ENCODE measurements at places on chromosomes 11 and 22.

DNA sequence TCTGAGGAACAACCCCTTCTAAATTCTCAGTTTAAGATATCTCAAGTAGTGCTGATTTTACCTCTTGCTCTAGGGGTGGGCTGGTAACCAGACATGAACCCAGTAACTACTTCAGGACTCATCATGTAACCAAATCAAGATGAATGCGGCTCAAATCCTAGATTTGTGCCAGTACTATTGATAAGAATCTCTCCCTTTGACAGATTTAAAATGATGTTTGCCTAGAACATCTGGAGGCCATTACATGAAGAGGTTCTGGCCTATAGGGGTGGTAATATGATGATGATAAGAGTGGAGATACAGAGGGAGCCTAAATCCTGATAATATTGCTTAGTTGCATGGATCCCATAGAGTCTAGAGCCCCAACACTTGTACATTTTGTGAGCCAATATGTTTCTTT, 672.6 kb upstream of the ANO5 start:
- no peak for DNase-seq

DNA sequence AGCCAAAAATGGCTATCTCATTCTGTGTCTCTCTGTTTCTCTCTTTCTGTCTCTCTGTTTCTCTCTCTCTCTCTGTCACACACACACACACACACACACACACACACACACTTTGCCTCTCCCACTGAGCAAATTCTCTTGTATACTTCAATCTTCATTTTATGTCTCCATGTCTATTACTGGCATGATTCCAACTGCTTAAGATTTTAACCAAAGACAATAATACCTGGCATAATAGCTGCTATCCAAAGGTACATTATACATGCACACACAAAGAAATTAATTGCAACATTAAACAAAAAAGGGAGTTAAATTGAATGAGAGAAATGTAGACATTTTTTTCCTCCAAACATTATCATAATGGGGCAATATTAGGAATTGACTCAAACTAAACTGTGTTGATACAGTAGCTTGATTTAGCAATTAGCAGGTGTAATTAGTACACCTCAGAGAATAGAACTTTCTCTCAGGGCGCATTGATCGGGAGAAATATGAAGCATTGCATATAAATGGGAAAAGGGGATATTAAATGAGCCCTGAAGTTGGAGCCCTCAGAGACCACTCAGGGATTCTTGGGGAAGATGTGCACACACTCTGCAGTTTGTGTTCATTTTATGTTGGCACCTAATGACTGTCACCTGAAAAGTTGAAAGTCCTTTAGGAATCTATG, 17.4 kb upstream of the SLC1A2 start:
- DNase-seq: no peak

DNA sequence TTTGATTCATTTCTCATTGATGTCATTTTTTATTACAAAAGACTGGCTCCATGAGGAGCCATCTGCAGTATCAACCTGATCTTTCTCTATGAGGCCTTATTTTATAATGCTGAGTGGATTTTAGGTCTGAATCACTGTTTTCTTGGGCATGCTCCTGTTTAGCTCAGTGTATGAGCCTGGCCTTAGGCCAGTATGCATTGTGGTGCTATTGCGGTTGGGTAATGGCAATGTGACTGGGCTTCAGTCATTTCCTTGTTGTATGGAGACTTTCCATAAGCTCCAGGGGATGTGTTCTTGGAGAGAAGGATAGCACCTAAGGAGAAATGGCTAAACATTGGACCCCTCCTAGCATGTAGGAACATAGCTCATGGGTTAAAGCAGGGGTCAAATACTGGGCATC, 293.2 kb downstream of the NELL1 start:
- DNase-seq: no peak

- no peak for DNase-seq
These were observed 234.3 kb upstream of the POU2AF2 start for GRCh38 chr11:111011275-111011594.

- DNase-seq: no peak
These were observed 5.1 kb downstream of the INSC start for GRCh38 chr11:15119826-15120225.

DNA sequence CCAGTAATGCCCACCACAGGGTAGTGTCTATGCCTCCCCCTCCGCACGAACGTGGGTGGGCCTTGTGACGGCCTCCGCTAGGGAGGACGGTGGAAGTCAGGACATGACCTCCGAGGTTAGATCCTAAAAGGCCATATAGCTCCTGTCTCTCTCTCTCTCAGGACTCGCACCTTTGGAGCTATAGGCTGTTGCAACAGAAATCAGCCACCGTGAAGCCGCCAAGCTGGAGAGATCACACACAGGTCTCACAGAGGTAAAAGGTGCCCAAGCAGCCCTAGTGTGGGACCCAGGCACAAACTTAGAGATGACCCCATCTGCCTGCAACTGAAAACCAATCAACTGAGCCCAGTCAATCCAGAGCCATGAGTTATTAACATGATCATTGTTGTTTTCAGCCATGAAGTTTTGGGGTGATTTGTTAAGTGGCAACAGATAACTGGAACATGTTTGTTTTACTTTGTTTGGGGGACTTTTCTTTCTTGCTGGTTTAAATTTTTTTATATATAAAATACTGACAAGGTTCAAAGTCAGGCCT, 7.4 kb upstream of the NAP1L4 start:
- DNase-seq: no peak

DNA sequence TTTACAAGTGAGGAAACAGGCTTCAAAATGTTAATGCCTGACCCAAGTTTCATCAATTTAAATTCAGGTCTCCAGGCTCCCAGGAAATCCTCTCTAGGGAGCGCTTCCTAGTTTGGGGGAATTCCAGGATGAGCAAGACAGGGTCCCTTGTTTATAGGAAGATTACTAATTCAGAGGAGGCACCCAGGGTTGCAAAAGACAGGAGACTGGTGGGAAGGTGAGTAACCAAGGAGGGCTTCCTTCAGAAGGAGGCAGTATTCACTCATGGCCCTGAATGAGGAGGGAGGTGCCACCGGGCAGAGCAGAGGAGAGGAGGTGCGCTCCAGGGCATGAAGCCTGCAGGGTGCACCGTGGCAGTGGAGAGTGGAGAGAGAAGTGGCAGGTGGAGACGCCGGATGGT, 1.6 kb downstream of the TMEM132A start:
- no peak for DNase-seq

DNA sequence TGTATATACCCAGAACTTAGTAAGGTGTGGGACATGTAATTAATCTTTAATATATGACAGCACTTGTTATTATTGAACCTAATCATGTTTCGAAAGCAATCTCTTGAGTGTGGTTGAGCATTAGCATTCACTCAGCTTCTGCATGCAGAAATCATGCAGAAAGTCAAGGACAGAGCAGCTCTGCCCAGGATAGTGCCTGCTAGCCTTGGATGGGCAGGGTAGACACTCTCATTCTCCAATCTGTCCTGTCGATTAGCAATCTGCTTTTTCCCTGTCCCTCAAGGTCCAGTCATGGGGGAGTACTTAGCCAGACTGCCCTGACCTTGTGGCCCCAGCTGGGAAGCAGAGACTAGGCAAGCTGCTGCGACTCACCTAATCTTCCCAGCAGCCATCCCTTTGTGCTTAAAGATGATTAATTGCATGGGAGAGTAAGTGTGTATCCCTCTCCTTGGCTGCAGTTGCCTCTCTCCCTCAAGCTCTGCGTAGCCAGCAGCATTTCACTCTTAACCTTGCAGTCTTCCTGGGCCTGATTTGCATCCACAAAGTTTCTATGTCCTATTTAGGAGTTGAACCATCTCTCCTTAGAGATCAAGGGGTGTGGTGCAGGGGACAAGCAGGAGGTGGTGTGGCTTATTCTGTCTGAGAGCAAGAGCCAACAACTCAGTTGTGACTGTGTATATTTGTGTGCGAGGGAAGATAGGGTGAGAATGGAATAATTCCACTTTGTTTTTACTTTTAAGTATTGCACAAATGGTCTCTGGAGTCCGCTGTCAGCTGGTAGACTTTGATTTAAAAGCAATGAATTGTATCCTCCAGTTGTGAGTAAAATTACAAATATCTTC, 101.4 kb downstream of the FDX1 start:
- peak; percentile 20 for DNase-seq

- DNase-seq: no peak
These were observed 110.0 kb downstream of the KIAA1671 start for GRCh38 chr22:25062386-25063085.

DNA sequence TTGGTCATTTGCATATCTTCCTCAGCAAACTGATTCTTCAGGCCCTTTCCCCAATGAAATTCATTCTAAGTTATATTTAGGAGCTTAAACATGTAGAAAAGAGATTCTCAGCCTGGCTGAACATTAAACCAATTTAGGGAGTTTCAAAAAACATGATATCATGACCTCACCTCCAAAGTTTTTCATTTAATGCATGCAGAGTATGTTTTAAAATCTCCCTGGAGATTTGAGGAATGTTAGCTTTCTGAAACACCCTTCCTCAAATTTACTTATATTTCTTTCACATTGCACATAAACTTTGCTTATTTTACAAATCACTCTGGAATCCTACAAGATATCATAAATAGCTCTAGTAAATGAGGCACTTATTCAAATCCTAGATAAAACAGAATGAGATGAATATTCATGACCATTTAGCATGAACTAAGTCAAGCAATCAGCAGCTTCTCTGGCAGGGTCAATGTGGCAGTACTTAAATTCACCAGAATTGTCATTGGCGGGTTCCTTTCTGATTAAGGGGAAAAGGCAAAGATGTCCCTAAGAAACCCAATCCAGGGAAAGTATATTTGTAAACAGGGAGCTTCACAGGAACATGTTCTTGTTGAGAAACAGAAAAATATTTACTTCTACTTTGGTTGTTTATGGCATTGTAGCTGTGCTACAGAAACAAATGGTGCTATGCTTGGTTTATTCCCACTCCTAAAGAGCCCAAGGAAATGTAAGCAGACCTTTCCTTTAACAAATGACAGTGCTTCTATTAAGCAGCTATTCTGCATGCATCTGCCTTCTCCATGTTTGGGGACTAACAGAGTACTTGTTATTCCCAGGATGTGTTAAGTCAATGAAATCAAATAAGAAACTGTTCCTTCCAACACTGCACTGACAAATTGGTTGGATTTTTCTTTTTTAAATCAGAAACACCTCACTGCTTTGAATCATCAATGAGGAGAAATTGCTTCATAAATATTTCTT, 162.3 kb downstream of the C11orf87 start:
- no peak for DNase-seq

- DNase-seq: no peak
These were observed 283.0 kb downstream of the DDX10 start for GRCh38 chr11:108947654-108948570.

DNA sequence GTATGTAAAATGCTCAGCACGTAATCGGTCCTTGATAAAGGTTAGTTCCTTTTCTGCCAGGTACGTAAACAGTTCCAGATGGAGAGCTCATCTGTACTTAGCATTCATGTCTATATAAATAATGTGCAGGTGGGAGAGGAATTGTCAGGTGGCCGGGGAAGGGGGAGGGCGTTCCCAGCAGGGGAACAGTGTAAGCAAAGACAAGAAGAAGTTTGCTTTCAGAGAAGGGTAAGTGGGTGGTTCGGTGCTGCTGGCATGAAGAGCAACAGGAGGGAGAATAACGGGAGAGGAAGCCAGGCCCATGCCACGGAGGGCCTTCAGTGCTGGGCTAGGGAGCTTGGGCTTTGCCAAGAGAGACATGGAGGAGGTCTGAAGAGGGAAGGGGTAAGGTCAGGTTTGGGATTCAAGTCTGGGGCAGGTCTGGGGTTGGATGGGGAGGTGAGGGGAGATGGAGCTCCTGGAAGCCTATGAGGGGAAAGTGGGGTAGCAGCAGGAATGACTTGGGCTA, 11.4 kb upstream of the WNT11 start:
- no peak for DNase-seq

DNA sequence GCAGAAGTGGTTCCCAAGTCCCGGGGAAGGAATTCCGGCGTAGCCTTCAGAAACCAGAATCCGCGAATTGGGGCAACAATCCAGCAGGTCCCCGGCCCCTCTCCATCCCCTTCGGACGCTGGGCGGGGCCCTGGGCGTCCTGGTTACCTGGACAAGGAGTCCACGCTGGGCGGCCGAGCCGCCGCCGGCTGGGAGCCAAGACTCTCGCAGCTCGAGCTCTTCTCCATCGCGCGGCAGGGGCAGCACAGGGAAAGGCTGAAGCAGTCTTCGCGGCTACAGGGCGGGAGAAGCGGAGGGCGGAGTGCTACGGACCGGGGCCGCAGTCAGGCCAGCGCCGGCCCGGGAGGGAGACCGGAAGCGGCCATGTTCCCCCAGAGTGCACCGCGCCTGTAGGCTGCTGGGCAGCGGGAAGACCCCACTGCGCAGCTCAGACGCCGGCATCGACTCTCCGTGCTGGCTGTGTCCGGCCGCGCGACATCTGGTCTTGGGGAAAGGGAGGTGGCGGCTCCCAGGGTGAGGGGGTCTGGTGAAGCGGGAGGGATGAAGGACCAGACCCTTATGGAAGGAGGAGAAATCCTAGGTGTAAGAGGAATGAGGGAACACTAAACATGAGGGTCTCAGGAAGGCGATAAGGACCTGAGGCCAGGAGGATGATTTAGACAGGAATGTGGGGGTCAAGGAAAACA, at the start of gene MTMR2:
Gene MTMR2 (minus strand): TSS at position 380 of the 686 bp plus-strand sequence. CDS start 153 bp downstream, at position 227.
- peak; percentile 83 for DNase-seq

DNA sequence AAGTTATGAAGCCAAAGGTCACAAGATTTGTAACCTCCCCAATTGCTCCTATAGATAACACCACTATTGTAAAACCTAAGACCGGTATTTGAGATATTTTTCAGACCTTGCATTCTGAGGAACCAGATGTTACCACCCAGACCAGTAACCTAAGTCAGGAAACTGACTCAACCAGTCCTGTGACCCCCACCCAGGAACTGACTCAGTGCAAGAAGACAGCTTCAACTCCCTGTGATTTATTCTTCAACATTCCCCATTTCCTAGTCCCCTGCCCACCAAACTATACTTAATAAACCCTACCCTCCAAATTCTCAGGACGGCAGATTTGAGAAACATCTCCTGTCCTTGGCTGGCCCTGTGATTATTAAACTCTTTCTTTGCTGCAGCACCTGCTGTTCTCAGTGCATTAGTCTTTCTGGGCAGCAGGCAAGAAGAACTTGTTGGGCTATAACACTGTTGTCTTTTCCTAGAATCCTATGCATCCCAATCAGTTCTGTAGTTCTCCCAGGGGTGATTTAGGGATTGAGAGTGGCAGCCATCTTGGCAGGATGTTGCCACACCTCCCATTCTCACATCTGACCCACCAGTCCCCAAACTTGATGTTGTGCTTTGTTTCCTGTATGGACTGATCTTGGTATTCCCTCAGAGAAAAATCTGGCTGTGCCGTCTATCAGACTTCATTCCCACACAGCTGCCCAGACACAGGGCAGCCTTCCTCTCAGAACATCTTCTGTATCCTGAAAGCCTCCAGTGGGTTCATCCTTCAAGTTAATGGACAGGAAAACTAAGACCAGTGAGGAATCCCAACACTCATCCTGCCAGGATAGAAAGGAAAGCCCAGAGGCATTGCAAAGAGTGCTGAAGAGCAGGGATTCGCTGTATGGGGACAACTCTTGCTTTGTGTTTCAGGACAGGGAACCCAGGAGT, 104.0 kb downstream of the PDE2A start:
- DNase-seq: no peak
